ENCODE measurements at places on chromosomes 4 and X.

- no peak for DNase-seq
These were observed 555 bp upstream of the GCNA start for GRCh38 chrX:71577682-71578081.

- DNase-seq, result no peak
These were observed 96.5 kb downstream of the CHRDL1 start for GRCh38 chrX:110699109-110699508.

DNA sequence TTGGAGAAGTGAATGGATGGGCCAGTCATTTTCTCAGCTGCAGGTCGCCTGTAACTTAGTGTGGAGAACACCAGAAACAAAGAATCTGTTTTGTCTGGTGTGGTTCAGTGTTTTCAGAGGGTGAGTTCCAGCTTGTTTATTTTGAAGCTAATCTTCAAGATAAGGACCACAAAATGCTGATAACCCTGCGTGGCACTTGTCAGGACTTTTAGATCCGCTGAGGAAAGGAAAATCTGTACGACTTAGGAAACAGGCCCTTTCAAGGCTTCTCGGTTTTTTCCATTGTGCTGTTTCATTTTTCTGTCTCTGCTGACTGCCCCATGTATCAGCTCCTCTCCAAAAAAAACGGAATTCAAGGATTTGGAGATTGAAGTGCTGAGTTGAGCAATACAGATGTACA is 8.7 kb upstream of the ANAPC4 start:
- no peak for DNase-seq

DNA sequence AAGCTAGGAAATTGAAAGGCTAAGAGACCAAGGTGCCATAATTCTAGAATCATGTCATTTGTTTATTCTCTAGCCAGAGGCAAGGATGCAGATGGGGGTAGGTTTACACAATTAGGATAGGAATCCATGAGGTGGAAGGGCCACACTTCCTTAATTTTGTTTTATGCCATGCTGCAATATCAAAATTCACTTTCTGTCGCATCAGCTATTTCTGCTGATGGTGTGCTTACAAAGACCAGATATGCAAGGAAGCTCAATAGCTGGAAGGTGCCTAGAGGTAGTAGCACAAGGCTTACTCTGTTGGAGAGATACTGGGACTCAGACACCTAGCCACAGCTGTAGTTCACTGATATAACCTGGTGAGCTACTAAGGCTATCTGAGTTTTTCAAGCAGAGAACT is 328.5 kb downstream of the ADGRL3 start:
- DNase-seq, result no peak

DNA sequence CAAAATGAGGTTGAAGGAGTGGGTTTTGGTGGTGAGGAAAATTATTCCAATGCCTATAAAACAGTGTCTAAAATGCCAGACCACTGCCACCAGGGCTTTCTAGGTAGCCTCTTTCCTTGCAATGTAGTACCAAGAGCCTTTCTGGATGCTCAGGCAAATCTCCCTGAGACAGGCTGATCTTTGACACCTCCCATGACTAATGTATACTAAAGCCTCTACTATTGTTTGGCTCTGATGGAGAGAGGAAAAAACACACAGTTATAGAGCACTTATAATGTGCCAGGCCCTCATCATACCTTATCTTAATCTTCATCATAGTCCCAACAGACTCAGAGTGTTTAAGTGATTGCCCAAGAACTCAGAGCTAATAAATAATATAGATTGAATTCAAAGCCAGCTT is 5.8 kb downstream of the MTMR8 start:
- no peak for DNase-seq

- DNase-seq, result no peak
These were observed 343.5 kb upstream of the GATB start for GRCh38 chr4:152104356-152104755.

- DNase-seq, result no peak
These were observed 31.7 kb downstream of the USP9X start for GRCh38 chrX:41116948-41117347.

- DNase-seq, result no peak
These were observed 18.8 kb upstream of the TMSB4X start for GRCh38 chrX:12955882-12956703.

DNA sequence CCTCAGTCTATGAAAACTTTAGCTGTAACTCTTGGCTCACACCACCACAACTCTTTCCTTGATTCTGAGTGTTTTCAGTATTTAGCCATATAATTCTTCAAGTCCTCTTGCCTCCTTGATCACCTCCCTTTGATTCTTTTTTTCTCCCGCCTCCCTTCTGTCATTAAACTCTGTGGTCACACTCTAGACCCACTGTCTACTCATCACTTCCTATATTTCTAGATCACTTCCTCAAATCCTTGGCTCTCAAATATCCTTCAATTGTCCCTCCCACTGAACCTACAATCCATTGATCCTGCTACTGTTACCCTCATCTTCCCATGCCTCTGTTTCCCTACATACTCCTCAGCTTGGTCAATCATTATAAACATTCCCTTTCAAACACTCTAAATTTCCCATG is 12.4 kb upstream of the CXXC4 start:
- DNase-seq, result no peak

DNA sequence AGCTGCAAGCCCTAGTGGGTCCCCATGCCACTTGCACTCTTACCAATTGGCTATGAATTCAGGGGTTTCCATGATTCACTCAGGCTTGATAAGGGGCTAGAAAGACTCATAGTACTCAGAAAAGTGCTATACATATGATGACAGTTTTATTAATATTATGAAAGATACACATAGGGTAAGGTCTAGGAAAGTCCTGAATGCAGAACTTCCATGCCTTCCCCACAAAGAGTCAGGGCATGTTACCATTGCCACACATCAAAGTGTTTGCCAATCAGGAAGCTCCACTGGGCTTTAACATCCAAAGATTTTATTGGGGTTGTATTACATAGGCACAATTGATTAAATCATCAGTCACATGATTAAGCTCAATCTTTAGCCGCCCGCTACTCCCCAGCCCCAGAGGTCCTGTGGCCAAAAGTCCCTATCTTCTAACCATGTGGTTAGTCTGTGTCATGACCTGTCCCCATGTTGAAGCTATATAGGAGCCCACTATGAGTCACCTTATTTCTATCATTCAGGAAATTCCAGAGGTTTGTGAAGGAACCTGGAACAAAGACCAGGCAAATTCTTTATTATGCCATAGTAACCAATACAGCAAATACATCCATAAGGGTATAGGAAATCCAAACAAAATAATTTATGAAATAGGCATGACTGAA is 635.6 kb downstream of the STPG2 start:
- no peak for DNase-seq

- no peak for DNase-seq
These were observed 2.8 kb downstream of the NHS start for GRCh38 chrX:17377795-17378194.

DNA sequence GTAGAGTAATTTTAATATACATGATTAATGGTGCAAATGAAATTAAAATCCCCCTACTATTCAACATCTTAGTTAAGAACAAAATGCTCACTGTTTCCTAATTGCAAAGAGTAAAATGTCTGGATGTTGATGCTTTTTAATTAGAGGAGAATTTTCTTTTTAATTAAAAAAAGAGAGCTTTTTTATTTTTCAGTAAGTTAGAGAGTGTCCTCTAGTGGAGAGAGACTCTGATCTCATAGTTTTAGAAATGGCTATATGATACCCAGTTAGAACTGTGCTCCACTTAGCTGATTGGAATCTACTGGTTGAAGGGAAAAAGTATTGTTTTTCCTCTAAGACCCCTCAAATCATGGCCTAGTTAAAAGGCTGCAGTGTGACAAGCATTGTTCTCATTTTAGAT is 312.0 kb upstream of the MAGEB2 start:
- DNase-seq, result no peak

DNA sequence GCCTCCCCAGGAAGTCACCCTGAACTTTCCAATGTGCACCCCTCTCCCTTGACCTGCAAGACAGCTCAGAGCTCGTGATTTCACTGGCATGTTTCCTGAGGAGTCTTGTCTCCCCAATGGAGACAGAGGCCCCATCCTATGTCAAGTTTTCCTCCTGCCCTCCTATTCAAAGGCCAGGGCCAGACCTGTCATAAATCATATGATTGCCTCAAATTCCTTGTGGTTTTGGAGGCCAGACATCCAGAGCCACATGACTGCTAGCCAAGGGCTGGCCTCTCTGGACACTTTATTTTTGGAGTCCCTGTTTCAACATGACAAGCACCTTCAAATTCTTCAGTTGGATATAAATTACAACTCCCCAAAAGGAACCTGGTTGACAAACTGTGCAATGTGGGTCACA is 76.0 kb upstream of the TFDP3 start:
- no peak for DNase-seq

All from NCI-H446 treated with DMSO at 0.1 percent for 48 hours (cell line).